Activated CD4-positive, alpha-beta memory T cell treated with anti-CD3 and anti-CD28 coated beads, Interleukin-2, amount 10 ng/mL, durations not matched to agents 7 days and 5 days (primary cell): ENCODE measurements at places on chromosomes 11 and 22. TPM values are rescaled to one million over a fixed set of nuclear protein-coding genes. Genes with fewer than 3 reads are reported as not detected.

GRCh38 chr22:46029036-46029435 is 52.1 kb upstream of the WNT7B start:
- H3K36me3 ChIP-seq, result no peaks in the 10 kb centered on the region
- peaks cover 4% of the 10 kb centered on the region for H3K4me1 ChIP-seq
- no peak for DNase-seq
- H3K27me3 ChIP-seq, result peaks cover 37% of the 10 kb centered on the region

- no peaks in the 10 kb centered on the region for H3K27me3 ChIP-seq
- peak overlapping the region; percentile 100 for H3K27ac ChIP-seq
- H3K4me1 ChIP-seq, result peaks cover 46% of the 10 kb centered on the region
- no peak for DNase-seq
- H3K36me3 ChIP-seq, result peaks cover 52% of the 10 kb centered on the region
Measured at GRCh38 chr11:62880231-62880802, 379 bp upstream of the SLC3A2 start.

DNA sequence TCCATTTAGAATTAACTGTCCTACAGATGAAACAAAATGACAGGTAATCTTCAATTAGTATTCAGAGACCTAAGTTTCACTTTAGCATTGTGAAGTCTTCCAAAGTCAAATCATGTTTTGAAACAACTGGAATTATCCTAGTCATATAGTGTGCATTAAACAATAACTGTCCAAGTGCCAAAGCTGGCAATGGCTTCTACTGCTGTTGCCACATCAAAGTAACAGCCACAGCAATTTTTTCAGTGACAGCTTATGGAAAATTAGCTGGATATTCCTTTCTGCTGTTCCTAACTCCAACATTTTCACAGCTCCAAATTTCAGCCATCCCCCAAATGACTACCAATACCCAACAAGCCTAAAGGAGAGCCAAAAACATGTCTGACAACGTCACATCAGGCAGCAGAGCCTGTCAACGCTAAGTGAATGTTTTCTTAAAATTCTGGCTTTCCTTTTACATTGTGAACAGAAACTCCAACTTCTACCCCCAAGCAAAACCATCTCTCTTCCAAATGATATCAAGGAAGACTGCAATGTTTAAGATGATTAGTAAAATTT is 45.3 kb upstream of the CCDC34 start:
- no peak overlapping the region for H3K27ac ChIP-seq
- no peaks in the 10 kb centered on the region for H3K4me1 ChIP-seq
- DNase-seq, result no peak
- no peak overlapping the region for H3K4me3 ChIP-seq

GRCh38 chr22:43363315-43364168 is 20.4 kb upstream of the SCUBE1 start:
- peaks cover 31% of the 10 kb centered on the region for H3K27me3 ChIP-seq
- H3K36me3 ChIP-seq, result no peaks in the 10 kb centered on the region
- no peak overlapping the region for H3K4me3 ChIP-seq
- DNase-seq, result no peak

GRCh38 chr11:123797541-123797940 is 8.6 kb downstream of the OR6M1 start:
- DNase-seq, result no peak
- H3K27me3 ChIP-seq, result peaks cover 3% of the 10 kb centered on the region
- no peak overlapping the region for H3K4me3 ChIP-seq
- no peaks in the 10 kb centered on the region for H3K4me1 ChIP-seq
- H3K27ac ChIP-seq, result no peak overlapping the region
- no peaks in the 10 kb centered on the region for H3K36me3 ChIP-seq

DNA sequence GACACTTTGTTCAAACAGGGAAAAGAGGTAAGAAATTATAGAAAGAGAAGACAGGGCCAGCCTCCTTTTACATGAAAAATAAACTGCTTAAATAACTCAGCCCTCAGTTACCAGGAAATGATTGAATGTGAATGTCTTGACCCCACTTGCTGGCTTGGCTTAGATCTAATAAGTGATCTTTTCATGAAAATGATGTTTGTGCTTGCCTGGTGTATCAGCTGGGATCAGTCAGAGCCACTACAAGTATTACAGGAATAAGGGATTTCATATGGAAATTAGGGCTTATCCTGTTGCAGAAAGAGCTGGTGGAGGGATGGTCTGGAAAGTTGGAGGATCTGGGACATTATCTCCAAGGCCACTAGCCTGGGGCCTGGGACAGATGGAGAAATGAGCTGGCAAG is 51.8 kb downstream of the COMMD9 start:
- H3K4me3 ChIP-seq, result no peak overlapping the region
- H3K36me3 ChIP-seq, result no peaks in the 10 kb centered on the region
- H3K4me1 ChIP-seq, result no peaks in the 10 kb centered on the region
- no peak overlapping the region for H3K27ac ChIP-seq

GRCh38 chr11:109772892-109773291 is 320.3 kb upstream of the ZC3H12C start:
- H3K4me1 ChIP-seq, result no peaks in the 10 kb centered on the region
- no peaks in the 10 kb centered on the region for H3K27me3 ChIP-seq
- H3K4me3 ChIP-seq, result no peak overlapping the region
- DNase-seq, result no peak

DNA sequence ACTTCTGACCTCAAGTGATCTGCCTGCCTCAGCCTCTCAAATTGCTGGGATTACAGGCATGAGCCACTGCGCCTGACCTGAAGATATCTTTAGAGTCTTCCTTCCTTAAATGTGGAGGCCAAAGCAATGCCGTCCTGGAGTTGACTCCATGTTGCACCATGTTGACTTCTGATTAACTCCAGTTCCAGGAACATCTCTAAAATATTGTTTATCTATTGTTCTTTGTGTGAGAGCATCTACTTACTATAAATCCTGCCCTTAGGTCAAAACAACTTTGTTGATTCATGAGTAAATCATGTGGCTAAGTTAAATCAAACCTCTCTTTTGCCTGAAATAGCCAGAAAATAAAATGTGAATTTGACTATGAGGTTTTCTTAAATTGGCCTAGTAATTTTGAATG is 56.6 kb upstream of the CAPRIN1 start:
- DNase-seq, result no peak
- H3K36me3 ChIP-seq, result no peaks in the 10 kb centered on the region
- peaks cover 13% of the 10 kb centered on the region for H3K4me1 ChIP-seq

The MS4A3 gene
- not detected for total RNA-seq

The OR10G4 gene
- total RNA-seq, result not detected

The PAFAH1B2 gene
- 60.1 TPM for total RNA-seq

The MYBPC3 gene
- total RNA-seq, result not detected

The IFITM1 gene
- total RNA-seq, result 1,055 TPM

The MUC2 gene
- not detected for total RNA-seq

The GAS2L1 gene
- total RNA-seq, result 23.4 TPM
